PC-9 (cell line): ENCODE measurements at places on chromosomes 4 and X.
A peak's percentile ranks its signal among the peaks of the same experiment; 100 is the strongest.

DNA sequence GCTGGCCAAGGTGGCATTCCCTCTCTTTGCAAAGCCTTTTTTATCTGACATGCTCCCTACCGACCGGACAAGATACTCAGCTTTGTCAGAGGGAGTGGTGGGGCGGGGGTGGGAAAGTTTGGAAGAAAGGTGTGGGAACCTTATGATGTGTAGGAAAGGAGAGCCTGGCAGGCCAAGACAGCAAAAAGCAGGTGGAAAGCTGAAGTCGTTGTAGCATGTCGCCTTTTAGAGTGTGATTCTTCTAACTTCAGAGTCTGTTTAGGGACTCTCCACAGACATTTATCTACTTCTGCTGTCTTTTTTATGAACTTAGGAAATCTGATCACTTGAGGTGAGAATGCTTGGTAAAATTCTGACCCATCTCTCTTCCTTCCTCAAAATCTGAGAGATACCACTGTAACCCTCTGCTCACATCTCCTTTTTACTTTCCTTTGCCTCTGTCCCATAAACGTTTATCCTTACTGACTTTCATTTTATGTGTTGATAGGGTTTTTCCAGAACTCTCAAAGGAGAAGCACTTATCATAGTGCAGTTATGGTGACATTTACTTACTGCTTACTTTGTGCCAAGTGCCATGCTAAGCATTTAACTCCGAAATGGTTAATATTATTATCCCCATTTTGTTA lies 8.2 kb upstream of the RUFY3 start:
- DNase-seq, result no peak

DNA sequence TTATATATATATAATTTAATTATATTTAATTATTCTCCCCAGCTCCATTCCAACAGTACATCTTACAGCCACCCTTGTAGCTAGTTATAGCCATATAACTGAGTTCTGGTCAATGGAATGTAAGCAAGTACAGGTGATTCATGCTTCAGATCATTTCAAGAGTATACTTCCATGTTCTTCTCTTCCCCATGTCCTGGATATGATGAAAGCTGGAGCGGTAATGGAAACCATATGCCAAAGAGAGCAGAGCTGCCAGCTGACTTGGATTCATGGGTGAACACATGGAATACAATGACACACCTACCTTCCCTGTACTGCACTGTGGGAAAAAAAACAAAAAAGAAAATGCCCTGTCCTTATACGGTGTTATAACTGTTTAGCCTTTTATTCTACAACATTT lies 17.5 kb upstream of the CORIN start:
- DNase-seq, result no peak

DNA sequence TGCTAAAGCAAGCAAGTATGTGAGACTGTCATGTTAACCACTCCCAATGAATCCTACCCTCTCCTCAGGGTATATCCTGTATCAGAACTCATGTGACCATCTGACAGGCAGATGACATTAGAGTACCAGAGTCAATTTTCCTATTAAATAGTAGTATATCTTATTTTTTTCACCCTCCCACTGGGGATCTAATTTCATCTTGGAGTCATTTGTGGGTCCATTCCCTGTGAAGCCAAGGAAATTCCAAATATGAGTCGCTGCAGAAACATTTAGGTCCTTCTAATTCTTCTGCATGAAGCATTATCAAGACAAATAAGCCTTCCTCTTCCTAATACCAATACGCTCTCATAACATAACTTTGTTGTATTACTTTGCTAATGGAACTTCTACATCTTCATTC lies 52.2 kb upstream of the BLTP1 start:
- no peak for DNase-seq

GRCh38 chrX:107677501-107677901 lies 49.2 kb downstream of the PRPS1 start:
- no peak for DNase-seq

DNA sequence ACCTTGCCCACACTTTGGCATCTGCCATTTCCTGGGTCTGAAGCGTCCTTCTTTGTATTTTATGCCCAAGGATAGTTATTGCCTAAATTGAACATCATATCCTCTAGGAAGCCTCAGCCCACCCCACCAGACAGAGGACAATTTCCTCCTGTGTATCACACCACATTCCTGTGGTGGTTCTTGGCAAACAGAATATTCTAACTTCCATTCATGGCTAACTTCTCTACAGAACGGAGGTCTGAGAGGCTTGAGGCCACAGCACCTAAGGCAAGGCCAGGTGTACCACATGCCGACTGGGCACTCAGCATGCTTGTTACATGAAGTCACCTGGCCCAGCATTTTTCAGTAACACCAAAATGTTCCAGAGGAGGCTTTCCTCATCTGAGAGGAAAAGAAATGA lies 42.4 kb downstream of the CD99L2 start:
- no peak for DNase-seq

DNA sequence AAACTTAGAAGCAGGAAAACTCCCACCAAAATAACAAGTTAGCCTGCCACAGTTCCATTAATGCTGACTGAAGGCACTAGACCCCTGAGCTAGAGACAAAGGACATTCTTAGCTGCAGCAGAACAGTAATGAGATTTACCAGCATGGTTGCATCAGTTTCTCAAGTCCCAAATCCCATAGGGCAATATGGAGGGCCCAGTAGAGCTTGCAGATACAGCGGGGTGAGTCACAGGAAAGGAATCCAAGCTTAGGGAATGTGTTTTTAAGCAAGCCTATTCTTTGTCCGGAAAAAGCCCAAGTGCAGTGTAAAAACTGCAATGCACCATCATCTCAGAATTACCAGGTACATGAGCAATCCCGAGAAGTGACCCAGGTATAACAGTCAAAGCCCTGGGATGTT lies 51.3 kb upstream of the EXOC1L start:
- DNase-seq, result no peak

DNA sequence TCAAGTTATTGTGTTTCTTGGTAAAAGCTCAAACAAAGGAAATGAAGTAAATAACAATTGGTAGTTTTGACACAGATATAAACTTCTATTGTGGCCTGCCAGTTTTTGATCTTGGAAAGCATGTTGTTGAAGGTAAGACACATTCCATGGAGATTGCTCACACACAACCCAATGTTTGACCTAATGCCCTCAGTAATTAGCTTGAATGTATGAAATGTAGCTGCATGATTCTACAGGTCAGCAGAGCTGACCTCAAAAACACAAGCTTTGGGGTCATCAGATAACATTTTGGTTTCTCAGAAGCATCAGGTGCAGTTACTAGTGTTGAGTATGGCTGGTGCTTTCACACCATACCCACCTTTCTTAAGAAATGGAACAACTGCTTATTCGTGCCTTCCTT lies 16.5 kb downstream of the GPR173 start:
- peak; percentile 37 for DNase-seq

DNA sequence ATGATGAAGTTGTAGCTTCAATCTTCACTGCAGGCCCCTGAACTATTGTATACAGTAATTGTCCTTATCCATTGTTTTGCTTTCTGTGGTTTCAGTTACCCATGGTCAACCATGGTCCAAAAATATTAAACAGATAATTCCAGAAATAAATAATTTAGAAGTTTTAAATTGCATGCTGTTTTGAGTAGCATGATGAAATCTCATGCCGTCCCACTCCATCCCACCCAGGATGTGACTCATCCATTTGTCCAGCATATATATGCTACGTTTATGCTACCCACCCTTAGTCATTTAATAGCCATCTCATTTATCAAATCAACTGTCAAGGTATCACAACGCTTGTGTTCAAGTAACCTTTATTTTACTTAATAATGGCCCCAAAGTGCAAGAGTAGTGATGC lies 34.5 kb downstream of the IQCM start:
- DNase-seq, result no peak

- DNase-seq, result no peak
Measured at GRCh38 chr4:141609243-141609642, 27.1 kb upstream of the IL15 start.

DNA sequence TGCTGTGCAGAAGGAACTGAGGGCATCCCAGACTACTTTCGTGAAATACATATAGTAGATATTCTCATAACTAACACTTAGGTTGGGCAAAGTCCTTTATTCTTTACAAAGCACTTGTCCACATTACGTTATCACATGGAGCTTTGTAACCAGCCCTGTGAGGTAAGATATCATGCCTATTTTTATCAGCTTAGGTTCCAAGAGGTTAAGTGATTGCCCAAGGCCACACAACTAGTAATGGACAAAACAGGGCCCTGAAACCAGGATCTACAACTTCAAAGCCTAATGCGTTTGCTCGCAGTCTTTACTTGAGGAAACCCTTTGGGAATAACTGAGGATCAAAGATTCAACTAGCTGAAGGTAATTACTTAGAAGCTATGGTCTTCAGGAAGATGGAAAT lies 261.5 kb downstream of the GPC3 start:
- DNase-seq, result no peak

- DNase-seq, result no peak
Measured at GRCh38 chr4:183812567-183812966, 92.5 kb upstream of the STOX2 start.

DNA sequence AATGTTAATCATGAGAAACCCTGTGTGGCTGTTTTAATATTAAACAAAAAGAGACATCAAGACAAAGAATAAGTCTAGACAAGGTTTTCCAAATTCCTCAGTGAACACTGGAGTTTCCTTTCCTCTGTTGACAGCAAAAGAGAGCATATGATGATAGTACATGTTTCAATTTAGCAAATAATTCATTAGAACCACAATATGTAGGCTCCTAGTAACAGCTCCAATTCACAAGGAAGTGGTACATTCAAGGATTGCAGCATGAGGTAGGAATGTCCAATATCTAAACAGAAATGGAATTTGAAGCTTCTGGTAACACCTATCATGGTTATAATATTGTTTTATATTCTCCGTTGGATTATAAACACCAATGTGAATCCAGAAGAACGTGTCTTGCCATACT lies 203.8 kb upstream of the TECRL start:
- no peak for DNase-seq

- no peak for DNase-seq
Measured at GRCh38 chrX:66039944-66040343, at the start of gene VSIG4. VSIG4 (minus strand) TSS chrX:66040080; CDS start chrX:66039998, 82 bp downstream.

GRCh38 chrX:19121898-19122640 lies at the start of gene ADGRG2:
ADGRG2 (minus strand) TSS chrX:19122468; CDS start chrX:19068834, 53,634 bp downstream.
- peak; percentile 31 for DNase-seq

GRCh38 chr4:100790836-100791615 lies 273.2 kb upstream of the EMCN start:
- DNase-seq, result no peak
